ENCODE measurements at places on chromosomes 5 and 9.

DNA sequence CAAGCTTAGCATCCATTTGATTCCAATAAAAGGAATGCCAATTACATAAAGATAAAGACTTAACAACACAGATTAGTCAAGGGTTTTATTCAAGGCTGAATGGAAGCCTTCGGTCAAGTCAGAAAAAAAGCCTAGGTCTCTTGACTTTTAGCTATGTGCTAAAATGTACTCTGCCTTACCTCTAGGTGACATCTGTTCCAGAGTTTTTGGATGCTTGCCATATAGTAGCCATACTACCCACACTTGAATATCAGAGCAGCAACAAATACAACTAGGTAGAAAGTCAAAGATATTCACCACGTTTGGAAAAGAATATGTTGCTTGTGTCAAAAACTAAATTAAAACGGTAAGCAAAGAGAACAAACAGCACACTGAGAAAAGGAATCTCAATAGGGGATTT is 484.7 kb downstream of the ELAVL2 start:
- DNase-seq: no peak

DNA sequence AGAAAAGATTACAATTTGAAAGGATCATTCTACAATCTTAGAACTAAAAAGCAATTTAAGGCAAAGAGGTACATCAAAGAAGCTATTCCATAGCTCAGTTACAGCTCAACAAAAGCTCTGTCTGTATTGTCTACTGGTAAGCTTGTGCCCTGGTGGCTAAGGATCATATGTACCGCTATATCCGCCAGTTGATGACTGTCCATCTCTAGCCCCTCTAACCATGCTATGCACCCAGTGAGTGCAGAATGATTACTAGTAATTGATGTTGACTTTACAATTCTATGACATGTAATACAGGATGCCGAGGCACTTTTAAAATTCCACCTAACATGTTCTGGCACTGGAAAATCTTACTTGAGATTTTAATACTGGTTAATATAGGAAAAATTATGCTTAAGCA is 13.1 kb downstream of the LOX start:
- DNase-seq: no peak

- no peak for DNase-seq
Measured at GRCh38 chr5:38370358-38371100, 112.2 kb downstream of the EGFLAM start.

- no peak for DNase-seq
Measured at GRCh38 chr5:98772415-98773213, 849 bp upstream of the RGMB start.

DNA sequence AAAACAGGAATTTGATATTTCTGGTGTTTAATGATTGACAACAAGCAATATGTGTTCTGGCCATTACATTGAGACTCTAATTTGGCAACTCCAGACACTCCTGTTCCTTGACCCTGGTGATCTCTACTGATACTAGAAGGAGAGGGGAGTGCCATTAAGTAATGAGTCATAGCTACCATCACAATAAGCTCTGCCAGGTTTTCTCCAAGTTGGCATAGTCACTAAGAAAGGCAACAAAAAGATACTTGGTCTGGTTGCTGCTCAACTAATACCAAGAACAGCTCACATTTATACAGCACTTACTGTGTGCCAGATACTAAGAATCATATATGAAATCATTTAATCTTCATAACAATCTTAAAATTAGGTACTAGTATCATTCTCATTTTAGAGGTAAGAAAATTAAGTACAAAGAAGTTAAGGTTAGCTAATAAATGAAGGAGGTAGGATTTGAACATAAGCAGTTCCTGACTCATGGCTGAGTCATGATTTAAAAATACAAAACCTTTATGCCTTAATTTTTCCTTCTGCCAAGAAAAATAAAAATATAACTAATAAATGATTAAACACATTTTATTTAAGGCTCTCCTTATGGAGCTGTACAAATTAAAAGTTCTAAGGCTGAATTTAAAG is 19.9 kb upstream of the PRXL2C start:
- DNase-seq: no peak

DNA sequence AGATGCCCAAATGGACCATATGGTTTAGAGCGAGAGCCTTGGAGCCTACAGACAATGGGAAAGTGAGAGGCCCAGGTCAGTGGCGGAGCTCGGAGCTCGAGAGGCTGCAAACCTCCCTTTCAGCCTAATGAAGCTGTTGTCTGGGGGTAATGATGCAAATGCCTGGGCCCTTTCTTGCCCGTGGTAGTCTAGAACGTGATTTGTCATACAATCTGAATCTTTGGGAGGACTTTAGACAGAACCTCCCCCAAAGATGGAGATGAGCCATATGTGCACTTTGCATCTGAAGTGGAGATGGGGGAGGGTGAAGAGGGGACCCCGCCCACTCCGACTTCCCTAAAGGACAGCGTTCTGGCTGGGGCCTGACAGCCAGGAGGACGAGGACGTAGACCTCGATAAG is 10.3 kb upstream of the NEUROG1 start:
- no peak for DNase-seq

DNA sequence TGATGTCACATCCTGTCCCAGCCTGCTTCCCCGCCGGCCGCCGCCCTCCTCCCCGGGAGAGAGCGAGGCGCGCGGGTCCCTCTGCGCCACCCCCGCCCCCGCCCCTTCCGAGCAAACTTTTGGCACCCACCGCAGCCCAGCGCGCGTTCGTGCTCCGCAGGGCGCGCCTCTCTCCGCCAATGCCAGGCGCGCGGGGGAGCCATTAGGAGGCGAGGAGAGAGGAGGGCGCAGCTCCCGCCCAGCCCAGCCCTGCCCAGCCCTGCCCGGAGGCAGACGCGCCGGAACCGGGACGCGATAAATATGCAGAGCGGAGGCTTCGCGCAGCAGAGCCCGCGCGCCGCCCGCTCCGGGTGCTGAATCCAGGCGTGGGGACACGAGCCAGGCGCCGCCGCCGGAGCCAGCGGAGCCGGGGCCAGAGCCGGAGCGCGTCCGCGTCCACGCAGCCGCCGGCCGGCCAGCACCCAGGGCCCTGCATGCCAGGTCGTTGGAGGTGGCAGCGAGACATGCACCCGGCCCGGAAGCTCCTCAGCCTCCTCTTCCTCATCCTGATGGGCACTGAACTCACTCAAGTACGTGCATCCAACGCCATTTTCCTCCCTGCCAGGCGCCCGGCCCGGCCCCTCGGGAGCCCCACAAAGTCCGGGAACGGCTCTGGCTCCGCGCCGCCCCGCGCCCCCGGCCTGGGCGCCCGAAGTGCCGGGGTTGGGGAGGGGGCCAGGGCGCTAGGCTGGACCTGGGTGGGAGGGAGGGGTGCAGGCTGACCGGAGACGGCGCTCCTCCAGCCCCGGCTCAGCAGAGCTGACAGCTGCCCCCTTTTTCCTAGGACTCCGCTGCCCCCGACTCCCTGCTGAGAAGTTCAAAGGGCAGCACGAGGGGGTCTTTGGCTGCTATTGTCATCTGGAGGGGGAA is 12.0 kb upstream of the OLFM1 start:
- no peak for DNase-seq

- no peak for DNase-seq
Measured at GRCh38 chr9:34570809-34571480, 18.6 kb downstream of the CNTFR start.

GRCh38 chr9:75491533-75491932 is 398.9 kb upstream of the PCSK5 start:
- no peak for DNase-seq

DNA sequence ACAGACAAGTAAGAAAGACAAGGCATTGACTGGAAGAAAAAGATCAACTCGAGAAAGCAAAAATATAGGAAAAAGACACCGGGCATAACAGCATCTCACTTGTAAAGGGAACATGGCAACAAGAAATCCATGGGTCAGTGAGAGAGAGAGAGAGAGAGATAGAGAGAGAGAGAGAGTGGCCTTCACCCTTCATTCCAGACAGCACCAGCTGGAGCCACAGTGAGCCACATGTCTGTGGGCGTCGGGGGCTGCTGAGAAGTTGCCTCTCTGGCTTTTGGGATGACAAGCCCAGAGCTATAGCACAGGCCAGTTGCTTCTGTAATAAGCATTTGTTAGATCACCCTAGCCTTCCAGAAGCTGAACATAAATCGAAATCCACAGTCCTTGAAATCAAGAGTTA is 20.3 kb upstream of the ENC1 start:
- DNase-seq: no peak

- DNase-seq: no peak
Measured at GRCh38 chr9:70093944-70094343, 50.3 kb downstream of the MAMDC2 start.

GRCh38 chr5:90402521-90403255 is 6.9 kb downstream of the CETN3 start:
- DNase-seq: no peak

DNA sequence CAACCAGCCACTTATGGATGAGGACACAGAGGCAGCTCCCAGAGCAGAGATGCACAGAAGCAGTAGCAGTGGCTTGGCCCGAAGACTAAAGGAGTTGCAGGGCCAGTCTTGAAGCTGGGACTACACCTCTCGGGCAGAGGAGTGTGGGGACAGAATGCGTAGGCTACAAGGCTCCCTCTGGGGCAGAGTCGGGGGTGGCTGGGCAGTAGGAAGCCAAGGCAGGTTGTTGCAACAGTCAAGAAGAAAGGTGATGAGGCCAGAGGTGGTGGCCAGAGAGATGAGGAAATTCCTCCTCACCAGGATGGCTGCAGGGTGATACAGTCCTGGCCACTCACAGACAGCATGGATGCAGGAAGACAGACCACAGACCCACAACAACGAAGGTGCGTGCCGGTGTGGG is 4.9 kb upstream of the N4BP3 start:
- DNase-seq: no peak

DNA sequence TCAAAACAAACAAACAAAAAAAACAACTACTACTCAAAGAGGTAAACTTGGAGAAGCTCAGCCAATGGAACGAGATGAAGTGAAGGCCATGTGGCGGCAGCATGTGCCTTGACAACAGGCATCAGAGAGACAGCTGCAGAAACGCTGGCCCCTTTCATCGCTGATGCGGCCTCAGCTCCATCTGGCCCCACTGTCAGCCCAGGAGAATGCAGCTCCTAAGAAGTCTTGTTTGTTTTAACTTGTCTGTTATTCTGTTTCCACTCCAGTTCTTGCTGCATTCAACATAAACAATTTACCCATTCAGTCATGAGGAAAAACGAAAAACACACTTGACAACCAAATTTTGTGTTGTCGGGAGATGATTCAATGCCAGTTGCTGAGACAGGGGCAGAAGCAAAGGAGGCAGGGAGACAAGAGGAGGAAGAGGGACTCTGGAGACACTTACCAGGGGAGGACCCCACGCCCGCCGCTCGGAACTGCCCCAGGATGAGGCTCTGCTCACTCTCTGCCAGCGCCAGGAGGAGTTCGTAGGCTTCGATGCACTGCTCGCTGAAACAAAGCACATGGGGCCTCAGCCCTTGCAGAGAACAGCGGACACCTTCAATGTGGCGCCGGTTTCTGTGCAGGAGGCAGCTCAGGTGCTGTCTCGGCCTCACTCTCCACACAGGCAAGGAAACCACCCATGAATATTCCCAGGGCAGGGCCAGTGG is 91.2 kb downstream of the DCP2 start:
- no peak for DNase-seq

- DNase-seq: no peak
Measured at GRCh38 chr5:145189746-145190145, 645.4 kb downstream of the PRELID2 start.

DNA sequence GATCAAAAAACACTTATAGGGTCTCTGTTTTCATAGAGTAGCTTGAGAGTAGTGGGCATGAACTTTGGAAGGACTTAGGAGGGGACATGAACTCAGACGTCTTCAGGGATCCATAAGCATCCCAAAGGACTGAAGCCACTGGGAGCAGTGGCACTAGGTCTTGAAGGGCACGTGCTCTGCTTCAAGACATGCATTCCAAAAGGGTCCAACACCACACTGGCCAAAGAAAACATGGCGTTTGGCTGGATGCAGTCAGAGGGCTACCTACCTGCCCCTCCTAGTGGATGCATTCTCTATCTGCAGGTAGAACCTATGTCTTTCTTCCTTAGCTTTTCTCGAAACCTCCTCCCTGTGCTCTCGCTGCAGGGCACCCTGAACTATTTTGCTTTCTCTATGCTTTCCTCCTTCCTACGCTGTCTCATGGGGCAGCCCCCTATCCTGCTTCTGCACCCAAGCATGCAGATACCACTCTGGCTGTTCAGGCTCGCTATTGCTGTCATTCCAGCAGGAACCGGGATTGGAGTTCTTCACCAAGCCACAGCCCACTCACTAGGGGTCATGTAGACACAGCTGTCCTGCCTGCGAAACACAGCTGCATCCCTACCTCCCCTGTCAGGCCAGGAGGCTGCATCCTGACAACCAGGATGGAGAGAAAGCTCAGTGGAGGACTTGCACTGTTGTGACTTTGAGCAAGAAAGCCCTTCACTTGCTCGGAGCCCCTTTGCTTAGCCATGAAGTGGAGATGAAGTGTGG is 11.9 kb downstream of the FAM240B start:
- DNase-seq: no peak

- DNase-seq: no peak
Measured at GRCh38 chr5:89246864-89247263, 363.9 kb upstream of the MEF2C start.

DNA sequence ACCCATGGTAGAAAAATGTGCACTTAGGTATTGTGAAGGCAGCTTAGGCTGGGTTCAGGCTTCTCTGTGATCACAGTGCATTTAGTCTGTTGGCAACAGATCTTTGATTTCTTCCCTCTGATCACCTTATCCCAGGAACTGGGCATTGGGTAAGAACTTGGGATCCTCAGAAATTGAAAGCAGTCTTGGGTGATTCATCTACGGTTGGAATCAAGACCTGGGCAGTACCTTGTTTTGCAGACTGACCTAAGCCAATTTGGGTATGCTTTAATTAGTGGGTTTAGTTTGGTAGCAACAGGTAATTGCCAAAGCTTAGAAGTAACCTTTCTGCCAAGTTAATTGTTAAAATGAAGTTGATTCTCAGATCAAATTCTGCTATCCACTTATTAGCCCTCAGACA is 17.8 kb downstream of the ENTREP1 start:
- DNase-seq: no peak

- DNase-seq: no peak
Measured at GRCh38 chr5:67619636-67620035, 423.0 kb upstream of the CD180 start.

DNA sequence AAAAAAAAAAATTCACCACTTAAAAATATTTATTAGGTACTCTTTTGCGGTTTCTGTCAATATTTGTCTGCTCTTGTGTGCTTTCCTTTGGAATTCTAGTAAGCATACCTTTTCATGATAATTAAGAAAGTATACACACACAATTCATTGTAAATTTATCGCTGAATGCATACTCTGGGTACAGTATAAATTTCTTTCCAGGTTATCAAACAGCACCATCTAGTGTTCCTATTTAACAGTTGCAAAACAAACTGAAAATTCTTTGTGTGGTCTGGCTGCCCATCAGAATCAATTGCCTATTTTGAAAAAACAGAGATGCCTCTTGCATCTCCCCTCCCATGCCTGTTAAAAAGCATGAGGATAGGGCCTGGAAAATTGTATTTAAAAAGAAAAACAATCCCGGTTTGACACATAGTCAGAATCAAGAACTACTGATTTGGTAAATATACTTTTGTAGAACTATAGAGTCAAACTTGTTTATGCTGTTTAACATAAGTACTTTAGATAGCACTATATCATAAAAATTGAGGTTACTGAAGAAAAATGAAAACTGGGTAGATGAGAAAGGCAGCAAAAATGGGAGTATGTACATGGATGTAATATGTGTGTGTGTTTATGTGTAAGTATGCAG is 16.2 kb downstream of the PGGT1B start:
- no peak for DNase-seq
